Foreskin melanocyte (primary cell): ENCODE measurements at places on chromosomes 16 and 17.

GRCh38 chr17:68296217-68297191 lies 5.2 kb downstream of the ARSG start:
- no peak for DNase-seq

DNA sequence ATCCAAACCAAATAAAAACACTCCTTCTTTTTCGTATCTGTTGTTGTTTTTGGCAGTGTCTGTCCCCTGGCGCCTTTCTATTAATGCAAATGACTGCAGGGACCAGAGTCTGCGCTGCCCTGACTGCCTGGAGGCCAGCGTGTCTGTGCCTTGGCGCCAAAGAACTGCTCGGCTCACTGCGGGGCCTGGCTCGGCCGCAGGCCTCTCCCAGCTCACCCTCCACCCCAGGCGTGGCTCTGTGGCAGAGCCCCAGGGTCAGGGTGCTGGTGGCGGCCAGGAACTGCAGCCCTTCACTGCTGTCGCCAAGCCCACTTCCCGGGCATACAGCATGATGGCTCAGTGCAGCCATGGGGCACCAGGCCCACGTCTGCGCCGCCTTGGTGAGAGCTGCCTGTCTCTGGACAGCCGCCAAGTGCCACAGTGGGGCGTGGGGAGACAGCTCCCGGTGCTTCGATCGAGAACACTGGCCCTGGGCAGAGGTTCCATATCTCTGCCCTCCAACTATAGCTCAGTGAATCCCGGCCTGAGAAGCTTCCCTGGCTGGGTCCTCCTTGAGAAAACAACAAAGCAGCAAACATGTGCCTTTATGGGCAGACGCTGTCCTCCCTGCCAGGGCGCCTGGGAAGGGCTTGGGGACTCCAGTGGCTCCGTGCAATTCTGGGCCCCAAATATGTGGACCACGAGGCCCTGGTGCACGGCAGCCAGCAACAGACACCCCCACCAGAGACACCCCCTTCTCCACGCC lies 11.1 kb downstream of the CANT1 start:
- DNase-seq, result no peak

DNA sequence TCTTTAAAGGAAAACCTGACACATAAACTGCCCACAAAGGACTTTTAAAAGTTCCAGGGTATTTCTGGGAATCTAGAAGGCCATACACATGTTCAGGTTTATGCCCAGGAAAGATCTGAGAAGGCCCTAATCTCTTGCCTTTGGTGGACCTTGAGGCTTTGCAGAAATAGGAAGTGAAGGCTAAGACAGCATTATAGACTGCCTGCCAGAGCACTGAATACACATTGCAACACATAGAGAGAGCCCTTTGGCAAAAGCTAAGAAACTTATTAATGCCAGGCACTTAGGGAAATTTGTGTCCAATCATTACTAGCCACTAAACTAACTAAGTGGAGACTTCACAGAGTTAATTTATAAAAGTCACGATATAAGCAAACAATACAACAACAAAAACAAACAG lies 70.4 kb downstream of the MMD start:
- no peak for DNase-seq

DNA sequence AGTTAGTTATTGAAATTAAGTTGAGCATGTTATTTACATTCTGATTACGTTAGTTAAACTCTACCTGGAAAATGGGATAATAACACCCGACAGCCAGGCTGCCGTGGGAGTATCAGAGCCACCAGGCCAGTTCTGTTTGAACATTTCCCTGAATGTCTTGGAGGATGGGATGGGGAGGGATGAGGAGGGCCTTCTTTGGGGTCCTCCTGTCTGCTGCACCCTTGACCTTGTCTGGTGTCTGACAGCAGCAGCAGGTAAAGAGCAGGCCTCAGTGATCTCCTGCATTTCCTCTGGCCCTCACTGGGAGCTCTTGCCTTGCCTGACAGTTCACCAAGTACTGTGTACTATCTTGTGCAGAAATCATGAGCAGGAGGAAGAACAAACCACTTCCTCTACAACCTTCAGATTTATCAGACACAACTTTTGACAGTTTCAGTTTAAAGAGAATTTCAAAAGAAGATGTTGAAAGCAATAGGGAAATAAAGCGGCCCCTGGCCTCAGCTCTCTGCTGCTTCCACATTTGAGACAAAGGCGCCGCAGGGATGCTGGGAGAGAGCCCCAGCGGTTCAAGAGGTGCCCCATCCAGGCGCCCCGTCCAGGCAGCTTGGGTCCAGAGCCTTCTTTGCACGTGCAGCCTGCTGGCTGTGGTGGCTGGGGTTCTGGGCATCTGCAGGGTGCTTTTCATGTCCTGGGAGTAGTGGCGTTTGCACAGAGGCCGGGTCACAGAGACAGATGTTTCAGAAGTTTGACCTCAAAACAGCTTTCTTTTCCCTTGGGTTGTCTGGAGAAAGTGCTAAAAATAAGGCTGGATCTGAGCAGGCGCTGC lies 25.3 kb downstream of the CMIP start:
- DNase-seq, result no peak
